H54 (cell line): ENCODE measurements at places on chromosomes 16 and 17.

GRCh38 chr16:66020642-66021041 lies 345.8 kb upstream of the CDH5 start:
- no peak for DNase-seq

DNA sequence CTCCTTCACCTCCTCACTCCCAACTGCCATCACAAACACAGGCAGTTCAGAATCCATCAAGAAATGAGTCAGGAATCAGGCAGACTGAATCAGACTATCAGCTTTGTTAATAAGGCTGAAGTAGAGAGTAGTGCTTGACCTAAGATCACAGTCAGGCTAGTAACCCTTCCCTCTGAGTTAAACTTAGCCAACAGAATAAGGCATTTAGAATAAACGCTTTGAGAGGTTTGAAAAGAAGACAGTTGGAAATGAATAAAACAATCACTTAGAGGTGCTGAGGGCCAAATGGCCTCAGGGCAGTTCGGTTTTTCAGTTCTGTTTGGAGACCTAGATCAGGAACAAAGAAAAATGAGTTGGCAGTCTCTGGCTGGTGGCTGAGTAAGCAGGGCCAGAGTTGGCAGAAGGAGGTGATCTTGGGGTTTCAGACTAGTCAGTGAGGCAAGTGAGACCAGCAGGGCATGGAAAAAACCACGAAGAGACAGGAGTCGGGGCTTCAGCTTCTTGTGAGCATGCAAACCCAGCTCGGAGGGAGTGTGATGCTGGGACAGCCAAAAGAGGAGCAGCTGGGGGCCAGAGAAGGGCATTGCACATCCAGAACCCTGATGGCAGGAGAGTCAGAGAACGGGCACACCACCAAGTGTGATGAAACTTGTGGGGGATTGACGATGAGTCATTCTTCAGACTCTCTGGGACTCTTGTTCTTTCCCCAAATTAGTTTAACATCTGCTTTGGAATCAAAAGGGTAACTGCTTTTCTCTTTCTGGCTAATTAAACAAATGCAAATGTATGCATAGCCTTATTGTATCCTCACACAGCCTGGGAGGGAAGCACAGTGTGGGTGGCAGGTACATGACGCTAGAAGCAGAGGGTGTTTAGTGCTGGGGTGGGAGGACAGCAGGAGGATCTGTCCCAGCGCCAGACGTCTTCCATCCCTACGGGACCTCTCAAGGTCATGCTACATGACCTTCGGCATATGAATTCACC lies 54.8 kb downstream of the SPECC1 start:
- DNase-seq = peak; percentile 70

- peak; percentile 45 for DNase-seq
These were observed 7.8 kb downstream of the NACA2 start for GRCh38 chr17:61583242-61583641.

DNA sequence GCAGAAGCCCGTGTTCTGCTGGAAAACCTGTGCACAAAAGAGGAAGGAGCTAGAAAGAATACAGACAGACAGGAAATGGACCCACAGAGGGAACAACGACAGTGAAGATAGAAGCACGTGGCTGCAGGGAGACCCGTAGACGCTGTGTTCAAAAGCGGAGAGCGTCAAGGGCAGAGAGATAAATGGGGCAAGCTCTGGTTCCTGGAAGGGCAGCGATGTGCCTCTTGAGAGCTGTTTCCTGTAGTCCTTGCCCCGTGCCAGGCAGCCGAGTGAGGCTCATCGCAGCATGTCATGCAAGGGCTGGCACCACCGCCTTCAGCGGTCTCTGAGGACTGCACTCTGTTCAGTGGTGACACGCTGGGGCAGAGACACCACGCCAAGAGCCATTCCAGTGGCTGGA lies 43.6 kb upstream of the CACNG5 start:
- no peak for DNase-seq

GRCh38 chr17:48100591-48101011 lies 677 bp downstream of the CBX1 start:
- DNase-seq = peak; percentile 52

DNA sequence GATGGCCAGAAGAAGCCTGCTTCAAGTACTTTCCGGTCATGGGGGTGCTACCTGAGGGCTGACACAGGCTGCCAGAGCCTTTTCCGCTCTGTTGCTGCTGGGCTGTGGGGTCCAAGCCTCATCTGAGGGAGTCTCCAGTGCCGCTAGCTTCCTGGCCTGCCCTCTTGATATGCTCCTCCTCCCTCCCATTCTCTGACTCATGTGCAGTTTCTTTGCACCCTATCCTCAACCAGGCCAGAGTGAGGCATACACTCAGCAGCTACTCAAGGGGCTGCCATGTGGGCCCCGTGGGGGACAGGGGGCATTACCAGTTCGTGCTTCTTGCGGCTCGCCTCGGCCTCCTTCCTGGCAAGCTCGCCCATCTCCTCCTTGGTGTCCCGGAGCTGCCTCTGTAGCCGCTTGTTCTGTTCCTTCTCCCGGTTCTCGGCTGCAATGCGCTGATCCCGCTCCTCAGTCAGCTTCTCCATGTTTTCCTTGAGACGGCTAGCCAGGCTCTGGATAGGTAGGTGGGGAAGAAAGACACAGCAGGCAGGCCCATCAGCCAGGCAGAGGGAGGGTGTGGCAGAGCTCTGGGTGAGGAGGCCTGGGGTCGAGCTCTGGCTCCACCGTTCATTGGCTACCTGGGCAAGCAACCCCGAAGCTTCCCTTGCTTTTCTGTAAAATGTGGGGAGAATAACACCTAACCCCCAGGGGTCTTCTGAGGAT lies 43.8 kb downstream of the PIPOX start:
- no peak for DNase-seq

GRCh38 chr16:68599586-68599985 lies 45.5 kb upstream of the CDH3 start:
- no peak for DNase-seq

DNA sequence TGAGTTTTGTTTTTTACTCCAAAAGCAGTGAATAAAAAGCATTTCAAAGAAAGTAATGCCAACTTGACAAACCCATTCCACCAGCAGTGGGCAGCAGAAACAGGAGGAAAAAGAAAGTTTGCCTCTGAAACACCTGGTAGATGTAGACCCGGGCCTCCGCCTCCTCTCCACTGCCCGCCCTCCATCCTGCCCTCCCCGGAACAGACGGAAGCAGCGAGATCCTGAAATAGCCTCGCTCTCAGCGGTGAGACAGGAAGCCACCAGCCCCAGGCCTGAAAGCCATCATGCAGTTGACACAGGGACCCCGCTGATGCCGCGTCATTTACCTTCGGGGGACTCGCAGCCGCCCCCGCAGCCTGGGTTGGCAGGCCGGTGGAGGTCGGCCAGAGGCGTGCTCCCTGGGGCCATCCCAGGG lies 67.8 kb downstream of the C16orf78 start:
- no peak for DNase-seq

DNA sequence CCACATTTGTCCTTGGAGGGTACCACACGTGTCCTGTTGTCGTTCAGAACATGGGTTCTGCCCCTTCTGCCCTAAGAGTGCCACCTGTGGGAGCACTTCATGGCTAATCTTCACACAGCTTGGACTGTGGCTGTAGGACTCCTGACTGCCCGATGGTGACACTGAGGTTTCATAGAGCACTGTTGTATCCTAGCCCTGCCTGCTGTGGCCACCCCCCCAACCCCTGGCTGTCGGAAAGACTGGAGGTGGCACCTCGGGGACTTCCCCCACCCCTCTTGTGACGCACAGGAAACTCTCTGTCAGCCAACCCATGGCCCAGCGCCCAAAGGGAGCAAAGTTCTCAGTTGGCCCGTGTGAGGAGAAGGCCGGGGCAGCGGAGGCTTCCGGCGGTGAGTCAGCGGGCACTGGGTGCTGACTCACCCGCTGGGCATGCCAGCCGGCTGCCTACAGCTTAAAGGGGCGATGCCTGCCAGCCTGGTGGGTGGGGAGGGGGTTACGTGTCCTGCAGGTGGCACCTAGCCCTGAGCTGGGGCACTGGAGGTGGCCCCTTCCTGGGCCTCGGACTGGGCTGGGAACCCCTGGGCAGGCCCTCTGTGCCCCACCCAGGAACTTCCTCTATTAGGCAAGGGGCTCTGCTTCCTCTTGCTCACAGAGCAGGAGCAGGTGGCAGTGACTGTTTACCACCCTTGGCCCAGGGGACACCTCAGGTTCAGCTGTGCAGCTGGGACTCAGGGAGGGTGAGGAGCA lies 3.4 kb downstream of the MAP2K3 start:
- peak; percentile 92 for DNase-seq

DNA sequence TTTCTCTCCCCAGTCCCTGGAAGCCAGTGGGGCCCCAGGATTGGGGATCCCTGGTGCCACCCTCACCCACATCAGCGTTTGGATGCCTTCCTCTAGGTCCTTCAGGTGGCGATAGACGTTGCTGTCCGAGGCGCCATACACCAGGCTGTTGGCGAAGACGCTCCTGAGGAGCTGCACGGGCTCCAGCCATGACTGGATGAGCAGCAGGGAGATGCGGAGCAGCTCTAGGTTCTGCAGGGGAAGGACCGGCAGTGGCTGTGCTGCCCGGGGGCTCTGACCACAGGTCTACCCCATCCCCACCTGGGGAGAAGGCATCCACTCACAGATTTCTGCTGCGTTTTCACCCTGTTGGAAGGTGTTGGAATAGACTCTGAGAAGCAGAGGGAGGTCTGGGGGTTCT lies 1.0 kb downstream of the GH2 start:
- no peak for DNase-seq

DNA sequence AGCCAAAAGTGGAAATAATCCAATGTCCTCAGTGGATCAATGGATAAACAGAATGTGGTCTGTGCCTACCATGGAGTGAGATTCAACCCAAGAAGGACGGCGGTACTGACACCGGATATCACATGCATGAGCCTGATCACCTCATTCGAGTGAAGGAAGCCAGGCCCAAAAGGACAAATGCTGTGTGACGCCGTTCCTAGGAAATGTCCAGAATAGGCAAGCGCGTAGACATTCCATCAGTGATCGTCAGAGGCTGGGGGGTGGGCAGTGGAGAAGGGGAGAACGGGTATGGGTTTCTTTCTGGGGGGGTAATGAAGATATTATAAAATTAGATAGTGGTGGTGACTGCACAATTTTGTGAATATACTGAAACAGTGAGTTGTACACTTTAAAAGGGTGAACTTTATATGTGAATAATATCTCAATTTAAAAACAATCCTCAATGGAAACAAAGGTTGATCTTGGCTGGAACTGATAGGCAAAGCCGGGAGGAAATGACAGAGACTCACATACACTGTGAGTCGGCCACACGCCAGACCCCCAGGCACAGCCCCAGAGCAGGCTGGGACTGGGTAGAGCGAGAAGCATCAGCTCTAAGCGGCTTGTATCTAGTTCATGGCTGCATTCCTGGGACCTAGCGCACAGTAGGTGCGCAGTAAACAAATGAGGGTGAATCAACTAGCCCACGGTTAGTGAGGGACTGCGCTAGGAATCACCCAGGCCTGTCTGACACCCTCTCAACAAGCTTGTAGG lies 3.5 kb downstream of the DBNDD1 start:
- DNase-seq = no peak

GRCh38 chr16:50396761-50397535 lies 28.2 kb upstream of the BRD7 start:
- DNase-seq = peak; percentile 71

DNA sequence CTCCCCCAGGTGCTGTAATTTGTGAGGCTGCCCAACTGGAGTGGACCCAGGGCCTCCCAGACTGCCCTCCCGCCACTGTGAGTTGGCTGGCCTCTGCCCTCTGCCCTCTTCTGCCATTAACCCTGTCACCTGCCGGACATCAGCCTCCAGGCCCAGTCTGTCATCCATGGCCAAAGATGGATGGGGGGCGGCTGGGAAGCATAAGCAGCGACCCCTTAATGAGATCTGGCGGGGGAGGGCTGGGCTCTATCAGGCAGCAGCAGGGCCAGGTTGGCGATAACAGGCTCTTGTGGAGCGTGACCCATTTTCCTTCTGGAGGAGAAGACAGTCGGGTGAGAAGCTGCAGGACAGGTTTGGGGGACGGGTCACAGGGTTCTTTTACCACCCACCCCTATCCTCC lies 25.3 kb downstream of the CDK5RAP3 start:
- DNase-seq = no peak

GRCh38 chr17:56821847-56822534 lies 11.7 kb downstream of the C17orf67 start:
- DNase-seq = no peak

DNA sequence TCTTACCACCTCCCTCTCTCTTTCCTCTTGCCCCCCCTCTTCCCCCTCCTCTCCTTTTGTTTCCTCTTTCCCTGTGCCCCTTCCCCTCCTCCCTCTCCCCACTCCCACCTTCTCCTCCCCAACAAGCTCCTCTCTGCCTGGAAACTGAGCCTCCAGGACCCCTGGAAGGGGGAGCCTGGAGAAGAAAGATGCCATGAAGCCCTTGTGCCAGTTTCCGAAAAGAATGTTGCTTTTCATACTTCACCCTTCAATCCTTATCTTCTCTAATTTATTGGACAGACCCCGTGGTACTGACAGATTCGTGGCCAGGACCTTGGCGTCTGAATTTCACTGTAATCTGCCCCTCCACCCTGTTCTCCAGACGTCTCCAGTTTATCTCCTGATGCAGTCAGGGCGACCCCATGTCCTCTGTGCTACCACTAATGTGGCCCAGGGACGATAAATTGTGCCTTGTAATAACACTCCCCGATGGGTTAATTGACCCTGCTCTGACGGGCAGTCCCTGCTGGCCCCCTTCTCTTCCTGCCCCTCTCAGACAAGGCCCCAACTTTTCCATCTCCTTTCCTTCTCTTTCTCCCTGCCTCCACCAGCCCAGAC lies 138.4 kb upstream of the GSE1 start:
- no peak for DNase-seq

GRCh38 chr16:89956505-89957215 lies 8.1 kb downstream of the DEF8 start:
- no peak for DNase-seq

DNA sequence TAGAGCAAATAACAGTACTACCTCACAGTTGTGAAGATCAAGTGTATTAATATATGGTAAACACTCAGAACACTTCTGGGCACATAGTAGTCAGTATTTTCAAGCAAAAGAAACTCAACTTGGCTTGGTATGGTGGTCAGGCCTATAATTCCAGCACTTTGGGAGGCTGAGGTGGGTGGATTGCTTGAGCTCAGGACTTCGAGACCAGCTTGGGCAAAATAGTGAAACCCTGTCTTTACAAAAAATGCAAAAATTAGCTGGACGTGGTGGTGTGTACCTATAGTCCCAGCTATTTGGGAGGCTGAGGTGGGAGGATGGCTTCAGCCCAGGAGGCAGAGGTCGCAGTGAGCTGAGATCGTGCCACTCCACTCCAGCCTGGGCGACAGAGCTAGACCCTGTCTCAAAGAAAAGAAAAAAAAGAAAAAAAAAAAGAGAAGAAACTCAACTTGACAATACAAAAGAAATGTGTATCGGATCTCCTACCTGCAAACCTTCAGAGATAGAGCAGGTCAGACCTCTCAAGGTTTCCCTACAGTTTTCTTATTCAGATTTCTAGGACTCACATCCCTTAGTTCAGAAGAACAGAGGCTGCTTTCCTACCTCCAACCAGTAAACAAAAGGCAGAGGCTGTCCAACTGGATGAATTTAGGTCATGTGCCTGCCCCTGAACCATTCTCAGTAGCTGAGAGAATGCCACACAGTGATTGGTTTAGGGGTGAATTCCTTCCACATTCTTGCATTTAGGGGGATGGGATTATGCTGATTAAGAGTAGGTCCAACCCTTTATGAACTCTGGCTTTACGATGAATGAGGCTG lies 1.7 kb upstream of the KPNA2 start:
- DNase-seq = peak; percentile 63
